NCI-H1436 treated with DMSO at 0.1 percent for 48 hours (cell line): ENCODE measurements at places on chromosomes 3 and 15.

DNA sequence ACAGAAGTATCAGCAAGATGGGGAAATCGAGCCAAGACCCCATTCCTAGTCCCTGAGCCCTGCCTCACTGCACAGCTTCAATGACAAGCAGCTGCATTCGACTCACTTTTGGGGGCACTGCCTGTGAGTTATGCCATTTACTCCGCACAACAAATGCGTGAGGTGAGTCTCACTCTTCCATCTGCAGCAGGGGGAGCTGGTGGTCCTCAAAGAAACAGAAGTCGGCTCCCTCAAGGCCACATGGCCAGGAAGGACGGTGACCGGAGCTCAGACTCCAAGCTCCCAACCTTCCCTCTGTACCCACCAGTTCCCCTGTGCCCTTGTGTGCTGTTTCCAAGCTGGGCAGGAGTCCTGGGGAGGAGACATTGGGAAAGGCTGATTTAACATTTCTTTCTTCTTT lies 127.7 kb upstream of the IQSEC1 start:
- DNase-seq: no peak

GRCh38 chr15:64930778-64931371 lies 19.2 kb downstream of the ANKDD1A start:
- no peak for DNase-seq

DNA sequence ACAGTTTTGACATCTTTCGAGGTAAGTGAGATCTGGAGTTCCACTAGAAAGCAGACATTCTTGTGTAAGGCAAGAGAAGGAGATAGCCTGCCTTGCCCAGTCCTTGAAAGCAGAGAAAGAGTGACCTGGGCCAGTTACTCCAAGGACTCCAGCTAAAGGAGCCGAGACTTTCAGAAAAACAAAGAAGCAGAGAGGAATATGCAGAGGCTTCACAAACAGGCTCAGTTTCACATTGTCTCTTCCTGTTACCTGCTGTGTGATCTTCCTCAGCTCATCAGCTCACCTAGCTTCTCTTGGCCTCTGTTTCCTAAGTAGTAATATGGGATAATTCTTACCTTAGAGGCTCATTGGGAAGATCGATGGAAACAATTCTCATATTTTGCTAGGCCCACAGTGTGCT lies 81.0 kb downstream of the CDC25A start:
- no peak for DNase-seq

GRCh38 chr3:156976933-156977332 lies 150.8 kb downstream of the LEKR1 start:
- DNase-seq: no peak

GRCh38 chr3:160686955-160687535 lies 10.1 kb downstream of the ARL14 start:
- DNase-seq: no peak

DNA sequence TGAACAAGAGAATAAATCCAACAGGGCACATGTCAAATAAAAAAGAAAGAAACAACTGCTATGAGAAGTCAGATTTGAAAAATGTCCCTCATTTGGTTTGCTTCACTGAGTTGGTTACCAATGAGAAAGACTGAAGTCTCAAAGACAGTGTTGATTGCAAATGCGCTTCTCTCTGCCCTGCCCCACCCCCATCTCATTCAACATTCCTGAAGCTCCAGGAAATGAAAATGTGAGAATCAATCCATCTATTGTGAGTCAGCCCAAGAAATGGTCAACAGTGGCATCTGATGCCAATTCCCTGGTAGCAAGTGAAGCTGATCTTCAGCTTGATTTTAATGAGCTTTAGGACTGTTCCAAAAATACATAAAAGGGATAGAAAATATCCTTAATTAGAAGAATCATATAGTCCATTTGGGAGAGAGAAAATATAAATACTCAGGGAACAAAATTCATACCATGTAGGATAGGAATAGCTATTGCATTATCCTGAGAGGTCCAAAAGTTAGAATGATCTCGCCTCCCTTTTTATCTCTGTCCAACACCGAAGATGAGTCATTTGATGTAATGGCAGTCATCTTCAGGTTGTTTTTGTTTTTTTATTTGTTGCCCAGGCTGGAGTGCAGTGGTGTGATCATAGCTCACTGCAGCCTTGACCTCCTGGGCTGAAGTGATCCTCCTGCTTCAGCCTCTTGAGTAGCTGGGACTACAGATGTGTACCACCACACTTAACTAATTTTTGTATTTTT lies 200.3 kb upstream of the UMPS start:
- no peak for DNase-seq

- DNase-seq: no peak
Measured at GRCh38 chr15:67083135-67083762, 17.8 kb downstream of the SMAD3 start.

- no peak for DNase-seq
Measured at GRCh38 chr3:11542551-11542950, 101.2 kb downstream of the VGLL4 start.

GRCh38 chr15:36024031-36024688 lies 478.2 kb upstream of the DPH6 start:
- DNase-seq: no peak

DNA sequence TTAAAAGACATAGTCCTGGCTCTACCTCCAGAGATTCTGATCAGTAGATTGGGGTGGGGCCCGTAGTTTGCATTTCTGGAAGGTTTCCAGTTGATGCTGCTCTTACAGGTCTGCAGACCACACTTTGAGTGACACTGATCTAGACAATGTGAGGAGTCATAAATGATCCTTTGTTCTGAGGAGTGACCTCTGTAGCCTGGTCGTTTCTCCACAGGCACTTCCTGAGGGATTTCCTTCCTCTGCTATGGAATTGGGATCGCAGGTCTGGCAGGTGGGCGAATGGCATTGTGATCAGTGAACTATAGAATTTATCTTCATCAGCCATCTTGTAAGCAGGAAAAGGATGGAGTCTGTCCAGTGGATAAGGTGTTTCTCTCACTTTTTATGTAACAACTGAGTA lies 5.5 kb downstream of the GFM1 start:
- no peak for DNase-seq

- no peak for DNase-seq
Measured at GRCh38 chr15:85063088-85063487, 81.4 kb downstream of the PDE8A start.

DNA sequence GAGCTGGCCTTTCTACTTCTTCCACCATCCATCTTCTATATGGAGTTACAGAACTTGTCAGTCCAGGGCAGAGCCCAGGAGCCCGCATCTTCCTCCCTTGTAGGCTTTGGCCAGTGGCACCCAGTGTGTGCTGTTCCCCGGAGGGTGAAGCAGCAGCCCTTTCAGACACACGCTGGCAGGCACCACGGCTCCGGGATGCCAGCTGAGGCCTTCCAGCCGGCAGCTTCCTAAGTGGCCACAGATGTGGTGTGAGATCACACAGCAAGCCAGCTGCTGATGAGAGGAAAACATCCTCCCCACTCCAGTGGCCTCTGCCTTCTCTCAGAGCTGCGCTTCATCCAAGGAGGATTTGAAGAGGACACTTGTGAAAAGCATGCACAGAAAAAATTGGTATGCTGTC lies 24.1 kb downstream of the CRABP1 start:
- DNase-seq: no peak

GRCh38 chr3:139953131-139953910 lies 18.3 kb downstream of the CLSTN2 start:
- no peak for DNase-seq

DNA sequence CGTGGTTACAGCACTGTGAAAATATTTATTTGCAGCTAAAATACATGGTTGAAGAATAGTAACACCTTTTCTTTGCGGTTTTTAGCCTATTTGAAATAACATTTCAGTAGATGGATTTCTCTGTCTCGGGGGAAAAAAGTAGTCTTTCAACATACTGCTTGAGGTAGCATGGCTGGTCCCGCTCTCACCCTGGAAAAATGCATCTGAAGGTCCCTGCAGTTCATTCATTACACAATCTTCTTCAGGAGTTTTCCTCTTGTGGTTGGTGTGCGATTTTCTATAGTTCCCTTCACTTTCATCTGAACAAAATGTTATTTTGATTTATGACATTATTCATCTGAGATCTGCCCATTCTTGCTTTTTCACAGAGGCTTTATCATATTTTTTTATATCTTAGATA lies 75.9 kb downstream of the STRIT1 start:
- no peak for DNase-seq

DNA sequence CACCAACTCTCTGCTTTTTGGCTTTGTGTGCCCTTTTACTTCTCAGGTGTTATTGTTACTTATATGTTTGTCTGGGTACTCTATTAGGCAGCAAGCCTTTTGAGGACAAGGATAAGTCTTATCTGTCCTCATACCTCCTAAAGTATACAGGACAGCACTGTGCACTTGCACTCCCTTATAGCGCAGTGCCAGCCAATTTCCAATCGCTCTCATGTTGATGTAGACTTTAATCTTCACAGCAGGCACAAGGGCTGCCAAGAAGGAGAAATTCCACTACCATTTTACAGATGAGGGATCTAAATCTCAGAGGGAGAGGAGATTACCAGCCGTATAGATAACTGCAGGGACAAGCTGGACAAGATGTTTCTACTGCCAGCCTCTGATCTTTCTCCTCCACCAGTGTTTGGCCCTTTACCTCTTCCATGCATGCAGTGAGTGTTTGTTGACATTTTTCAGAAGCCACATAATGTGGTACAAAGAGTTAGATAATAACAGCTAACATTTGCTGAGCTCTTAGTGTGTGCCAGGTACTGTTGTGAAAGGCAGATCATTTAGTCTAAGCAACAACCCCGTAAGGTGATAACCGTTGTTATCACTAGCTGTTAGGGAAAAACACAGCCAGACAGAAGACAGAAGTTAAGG lies 30.1 kb downstream of the SST start:
- no peak for DNase-seq

DNA sequence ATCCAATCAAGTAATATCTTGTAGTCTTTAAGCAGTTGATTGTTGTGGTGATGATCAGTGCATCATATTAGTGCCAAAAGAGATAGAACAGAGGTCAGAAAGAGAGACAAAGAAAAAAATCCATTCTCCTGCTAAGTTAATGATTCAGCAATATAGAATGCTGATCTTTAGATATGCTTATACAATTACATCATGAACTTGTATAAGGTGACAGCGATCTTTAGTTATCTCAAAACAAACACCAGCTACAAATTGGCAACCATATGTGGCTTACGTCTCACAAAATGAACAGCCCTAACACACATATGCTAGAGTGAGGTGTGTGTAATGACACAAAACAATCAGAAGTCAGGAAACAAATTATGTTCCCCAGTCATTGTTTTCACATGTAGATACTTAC lies 12.5 kb downstream of the LSAMP start:
- DNase-seq: no peak

DNA sequence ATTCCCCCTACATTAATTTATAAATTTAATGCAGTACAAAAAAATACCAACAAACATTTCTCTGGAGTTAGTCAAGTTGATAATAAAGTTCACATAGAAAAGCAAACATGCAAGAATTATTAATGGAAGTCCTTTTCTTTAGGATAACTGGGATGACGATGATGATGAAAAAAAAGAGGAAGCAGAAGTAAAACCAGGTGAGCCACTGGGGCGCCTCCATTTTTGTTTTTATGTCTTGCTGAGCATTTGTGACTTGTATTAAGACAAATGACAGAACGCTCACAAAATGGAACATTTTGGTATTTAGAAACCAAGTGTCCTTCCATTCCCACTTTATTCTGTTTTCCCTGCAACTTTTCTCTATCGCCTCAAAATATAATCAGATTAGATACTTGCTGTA lies 13.8 kb downstream of the EIF3J start:
- DNase-seq: no peak

GRCh38 chr3:134339331-134339730 lies 34.9 kb downstream of the AMOTL2 start:
- DNase-seq: no peak

DNA sequence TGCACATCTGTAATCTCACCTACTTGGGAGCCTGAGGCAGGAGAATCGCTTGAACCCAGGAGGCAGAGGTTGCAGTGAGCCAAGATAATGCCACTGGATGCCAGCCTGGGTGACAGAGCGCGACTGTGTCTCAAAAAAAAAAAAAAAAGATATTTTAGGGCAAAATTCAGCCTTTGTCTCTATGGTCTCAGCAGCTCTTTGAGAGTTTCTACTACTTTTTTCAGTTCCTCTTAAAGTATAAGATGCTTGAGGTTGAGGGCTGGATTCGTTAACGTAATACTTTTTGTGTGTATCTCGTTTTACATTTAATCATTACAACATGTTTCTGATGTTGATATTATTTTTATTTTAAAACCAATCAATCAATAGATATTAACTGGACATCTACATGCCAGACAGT lies 381.2 kb upstream of the TBL1XR1 start:
- no peak for DNase-seq

DNA sequence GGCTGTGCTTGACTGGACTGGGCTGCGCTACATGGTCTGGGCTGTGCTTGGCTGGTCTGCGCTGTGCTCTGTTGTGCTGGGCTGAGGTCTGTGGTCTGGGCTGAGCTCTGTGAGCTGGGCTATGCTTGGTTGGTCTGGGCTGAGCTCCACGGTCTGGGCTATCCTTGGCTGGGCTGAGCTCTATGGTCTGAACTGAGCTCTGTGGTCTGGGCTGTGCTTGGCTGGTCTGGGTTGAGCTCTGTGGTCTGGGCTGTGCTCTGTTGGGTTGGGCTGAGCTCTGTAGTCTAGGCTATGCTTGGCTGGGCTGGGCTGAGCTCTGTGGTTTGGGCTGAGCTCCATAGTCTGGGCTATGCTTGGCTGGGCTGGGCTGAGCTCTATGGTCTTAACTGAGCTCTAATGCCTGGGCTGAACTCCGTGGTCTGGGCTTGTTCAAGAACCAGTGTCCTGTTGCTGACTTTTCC lies 92.0 kb downstream of the PLXNA1 start:
- DNase-seq: no peak

DNA sequence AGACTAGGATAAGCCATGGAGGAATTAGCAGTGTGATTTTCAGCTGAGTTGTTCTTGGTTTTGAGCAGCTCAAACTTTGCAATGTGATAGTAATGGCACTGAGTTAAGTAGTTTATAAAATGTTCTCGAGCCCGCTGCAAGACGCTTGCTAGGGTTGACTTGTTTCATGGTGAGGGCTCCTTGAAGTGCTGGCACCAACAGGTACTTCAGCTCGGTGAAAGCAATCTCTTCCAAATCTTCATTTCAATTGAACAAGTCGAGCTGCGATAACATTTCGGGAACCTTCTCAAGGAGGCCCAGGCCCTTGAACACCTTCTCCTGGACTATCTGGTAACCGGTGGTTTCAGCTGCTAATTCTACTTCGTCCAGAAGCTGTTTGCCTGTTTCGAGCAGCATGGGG lies 50.8 kb upstream of the DYNC1LI1 start:
- DNase-seq: no peak

DNA sequence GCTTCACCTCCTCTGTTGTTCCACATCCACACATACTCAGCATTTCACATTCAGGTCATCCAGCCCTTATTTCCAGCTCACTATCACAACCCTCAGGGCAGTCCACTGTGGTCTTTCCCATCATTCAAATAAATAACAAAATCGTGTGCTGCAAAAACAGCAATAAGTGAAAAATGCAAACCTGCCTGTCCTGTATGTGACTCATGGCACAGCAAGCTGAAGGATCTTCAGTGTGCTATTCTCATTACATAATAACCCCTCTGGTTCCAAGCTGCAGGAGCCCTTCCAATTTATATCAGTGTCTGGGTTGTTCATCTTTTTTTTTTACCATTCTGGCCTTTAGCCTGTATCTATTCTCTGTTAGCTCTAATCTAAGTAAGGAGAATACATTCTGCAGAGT lies 185.3 kb upstream of the UBE2E2 start:
- no peak for DNase-seq

GRCh38 chr3:52443791-52444687 lies 864 bp downstream of the SEMA3G start:
- no peak for DNase-seq
